Activated naive CD8-positive, alpha-beta T cell treated with anti-CD3 and anti-CD28 coated beads, Interleukin-2, amount 50 U/mL, for 24 hours (primary cell): ENCODE measurements at places on chromosomes 11 and 22.
A peak's percentile ranks its signal among the peaks of the same experiment; 100 is the strongest.

- no peak overlapping the region for H3K4me3 ChIP-seq
- no peaks in the 10 kb centered on the region for H3K4me1 ChIP-seq
- H3K27me3 ChIP-seq: no peaks in the 10 kb centered on the region
- no peaks in the 10 kb centered on the region for H3K36me3 ChIP-seq
Measured at GRCh38 chr11:1233351-1234053, 10.6 kb downstream of the MUC5B start.

GRCh38 chr11:17598700-17599459 is 51.8 kb downstream of the OTOG start:
- no peaks in the 10 kb centered on the region for H3K36me3 ChIP-seq
- DNase-seq: peak; percentile 80
- peaks cover 4% of the 10 kb centered on the region for H3K4me1 ChIP-seq
- H3K27ac ChIP-seq: no peak overlapping the region
- H3K27me3 ChIP-seq: peaks cover 2% of the 10 kb centered on the region

- H3K36me3 ChIP-seq: no peaks in the 10 kb centered on the region
- H3K4me1 ChIP-seq: no peaks in the 10 kb centered on the region
- DNase-seq: no peak
- no peak overlapping the region for H3K4me3 ChIP-seq
- H3K27ac ChIP-seq: no peak overlapping the region
- peaks cover 5% of the 10 kb centered on the region for H3K27me3 ChIP-seq
Measured at GRCh38 chr11:57359896-57360690, 20.9 kb downstream of the PRG3 start.

GRCh38 chr11:102955624-102956023 is at the start of gene MMP13:
Gene MMP13, minus strand, starts transcription at chr11:102955732. Its CDS starts 27 bp downstream, at chr11:102955705.
- H3K36me3 ChIP-seq: no peaks in the 10 kb centered on the region
- H3K4me1 ChIP-seq: no peaks in the 10 kb centered on the region
- H3K27me3 ChIP-seq: peaks cover 8% of the 10 kb centered on the region
- H3K4me3 ChIP-seq: no peak within 1 kb of the TSS
- H3K27ac ChIP-seq: no peak within 1 kb of the TSS

- no peaks in the 10 kb centered on the region for H3K36me3 ChIP-seq
- DNase-seq: no peak
- no peaks in the 10 kb centered on the region for H3K27me3 ChIP-seq
- H3K27ac ChIP-seq: no peak overlapping the region
Measured at GRCh38 chr11:83119216-83119615, 37.7 kb upstream of the PCF11 start.

GRCh38 chr11:36380296-36381014 is 84.4 kb downstream of the PRR5L start:
- peaks cover 47% of the 10 kb centered on the region for H3K4me1 ChIP-seq
- peaks cover 46% of the 10 kb centered on the region for H3K27me3 ChIP-seq
- H3K4me3 ChIP-seq: peak overlapping the region; percentile 51

DNA sequence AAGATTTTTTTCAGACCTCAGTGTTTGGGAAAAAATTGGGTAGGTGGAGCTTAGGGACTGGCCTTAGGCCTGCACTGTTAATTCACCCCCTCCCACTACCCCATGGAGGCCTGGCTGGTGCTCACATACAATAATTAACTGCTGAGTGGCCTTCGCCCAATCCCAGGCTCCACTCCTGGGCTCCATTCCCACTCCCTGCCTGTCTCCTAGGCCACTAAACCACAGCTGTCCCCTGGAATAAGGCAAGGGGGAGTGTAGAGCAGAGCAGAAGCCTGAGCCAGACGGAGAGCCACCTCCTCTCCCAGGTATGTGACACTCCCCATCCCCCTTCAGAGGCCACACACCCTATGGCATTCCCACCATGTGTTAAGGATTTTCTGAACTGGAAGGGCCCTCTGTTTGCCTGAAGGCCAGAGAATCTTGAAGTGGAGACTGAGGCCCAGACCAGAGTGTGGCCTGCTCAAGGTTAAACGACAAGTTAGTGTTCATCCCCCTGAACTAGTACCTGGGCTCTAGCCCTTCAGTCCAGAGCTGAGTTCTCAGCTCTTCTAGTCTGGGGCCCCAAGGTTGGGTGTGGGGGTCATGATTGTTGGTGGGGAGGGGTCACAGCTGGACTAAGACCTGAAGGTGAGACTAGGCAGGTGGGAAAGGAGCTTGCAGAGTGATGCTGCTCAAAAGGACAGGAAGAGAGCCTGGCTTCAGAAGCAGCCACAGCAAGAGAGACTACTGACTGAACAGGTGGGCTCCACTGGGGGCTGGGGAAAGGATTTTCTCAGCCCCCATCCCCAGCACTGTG is 2.3 kb upstream of the FOLR1 start:
- H3K4me1 ChIP-seq: no peaks in the 10 kb centered on the region
- no peak overlapping the region for H3K27ac ChIP-seq
- H3K27me3 ChIP-seq: no peaks in the 10 kb centered on the region
- no peak overlapping the region for H3K4me3 ChIP-seq

- H3K27ac ChIP-seq: peak overlapping the region; percentile 84
- peaks cover 54% of the 10 kb centered on the region for H3K36me3 ChIP-seq
- peaks cover 56% of the 10 kb centered on the region for H3K4me1 ChIP-seq
- no peaks in the 10 kb centered on the region for H3K27me3 ChIP-seq
- no peak for DNase-seq
Measured at GRCh38 chr11:14645985-14646900, 2.6 kb downstream of the PDE3B start.

DNA sequence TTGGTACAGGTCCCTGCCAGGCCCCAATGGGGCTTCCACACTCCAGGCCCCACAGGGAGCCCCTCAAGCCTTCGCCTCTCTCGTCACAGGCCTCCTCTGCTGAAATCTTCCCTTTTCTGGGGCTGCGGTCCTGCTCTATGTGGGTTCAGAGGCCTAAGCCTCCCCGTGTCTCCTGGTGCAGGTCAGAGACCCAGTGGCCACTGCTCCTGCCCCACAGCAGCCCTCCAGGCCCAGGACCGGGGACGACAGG is 5.9 kb upstream of the IFITM3 start:
- peaks cover 78% of the 10 kb centered on the region for H3K4me1 ChIP-seq
- H3K36me3 ChIP-seq: no peaks in the 10 kb centered on the region
- DNase-seq: no peak

DNA sequence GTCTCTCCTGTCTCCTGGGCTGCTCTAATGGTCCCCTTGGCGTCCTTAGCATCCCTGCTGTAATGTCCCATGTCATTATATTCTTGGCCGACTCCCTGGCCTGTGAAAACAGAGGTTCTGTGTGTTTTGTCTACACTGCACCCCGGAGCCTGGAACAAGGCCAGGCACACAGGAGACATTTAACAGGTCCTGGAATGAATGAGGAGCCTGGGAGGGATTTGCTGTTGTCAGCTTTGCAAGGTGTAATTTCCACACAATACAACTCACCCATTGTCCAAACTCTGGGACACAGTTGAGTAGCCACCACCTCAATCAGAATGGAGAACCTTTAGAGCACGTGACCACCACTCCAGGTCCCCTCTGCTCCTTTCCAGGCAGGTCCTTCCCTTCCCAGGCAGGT is 14.9 kb upstream of the PDGFB start:
- no peak for DNase-seq
- peaks cover 20% of the 10 kb centered on the region for H3K4me1 ChIP-seq
- H3K36me3 ChIP-seq: peaks cover 4% of the 10 kb centered on the region
- no peak overlapping the region for H3K4me3 ChIP-seq
- no peak overlapping the region for H3K27ac ChIP-seq
- H3K27me3 ChIP-seq: peaks cover 7% of the 10 kb centered on the region

DNA sequence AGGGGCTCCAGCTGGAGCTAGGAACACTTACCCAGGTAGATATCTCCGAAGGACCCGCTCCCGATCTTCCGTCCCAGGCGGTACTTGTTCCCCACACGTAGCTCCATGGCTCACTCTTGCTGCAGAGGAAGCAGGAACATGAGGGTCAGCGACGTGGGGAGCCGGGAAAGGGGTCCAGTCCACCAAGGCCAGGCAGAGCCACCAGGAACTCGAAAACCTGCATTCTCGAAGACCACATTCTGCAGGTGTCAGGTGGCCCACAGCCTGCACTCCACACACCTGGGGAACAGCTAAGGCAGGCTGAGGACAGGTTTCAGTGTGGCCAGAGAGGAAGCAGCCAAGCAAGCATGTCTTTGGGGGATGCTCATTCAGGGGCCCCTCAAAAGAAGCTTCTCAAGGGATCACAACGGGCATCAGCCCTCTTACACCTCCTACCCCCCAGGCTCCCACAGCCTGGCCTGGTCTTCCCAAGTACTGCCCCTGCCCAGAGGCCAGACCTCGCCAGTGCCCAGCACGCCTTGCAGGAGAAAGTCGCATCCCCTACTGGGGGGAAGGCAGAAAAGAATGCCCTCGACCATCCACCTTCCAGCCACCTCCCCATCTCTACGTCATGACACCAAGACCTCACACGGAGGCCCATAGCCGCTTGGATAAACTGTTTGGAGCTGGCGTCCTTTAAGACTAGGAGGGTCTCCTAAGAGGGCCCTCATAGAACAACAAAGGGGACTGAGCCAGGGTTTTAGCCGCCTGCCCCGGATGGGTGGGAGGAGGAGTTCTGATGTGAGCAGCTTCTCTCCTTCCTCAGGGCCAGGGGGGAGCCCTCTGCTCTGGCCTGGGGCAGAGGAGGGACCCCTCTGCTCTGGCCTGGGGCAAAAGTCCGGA is 2.9 kb downstream of the CSNK1E start:
- H3K27ac ChIP-seq: peak overlapping the region; percentile 87
- H3K36me3 ChIP-seq: peaks cover 15% of the 10 kb centered on the region
- peak overlapping the region; percentile 91 for H3K4me3 ChIP-seq
- DNase-seq: no peak
- no peaks in the 10 kb centered on the region for H3K27me3 ChIP-seq

GRCh38 chr11:68002938-68003845 is 705 bp downstream of the UNC93B1 start:
- no peaks in the 10 kb centered on the region for H3K27me3 ChIP-seq
- peak overlapping the region; percentile 78 for H3K4me3 ChIP-seq
- peak; percentile 55 for DNase-seq

- no peaks in the 10 kb centered on the region for H3K27me3 ChIP-seq
- no peak overlapping the region for H3K27ac ChIP-seq
- DNase-seq: no peak
- peak overlapping the region; percentile 93 for H3K4me3 ChIP-seq
- H3K36me3 ChIP-seq: peaks cover 27% of the 10 kb centered on the region
- H3K4me1 ChIP-seq: peaks cover 35% of the 10 kb centered on the region
Measured at GRCh38 chr11:114398303-114398920, 1.9 kb downstream of the C11orf71 start.

DNA sequence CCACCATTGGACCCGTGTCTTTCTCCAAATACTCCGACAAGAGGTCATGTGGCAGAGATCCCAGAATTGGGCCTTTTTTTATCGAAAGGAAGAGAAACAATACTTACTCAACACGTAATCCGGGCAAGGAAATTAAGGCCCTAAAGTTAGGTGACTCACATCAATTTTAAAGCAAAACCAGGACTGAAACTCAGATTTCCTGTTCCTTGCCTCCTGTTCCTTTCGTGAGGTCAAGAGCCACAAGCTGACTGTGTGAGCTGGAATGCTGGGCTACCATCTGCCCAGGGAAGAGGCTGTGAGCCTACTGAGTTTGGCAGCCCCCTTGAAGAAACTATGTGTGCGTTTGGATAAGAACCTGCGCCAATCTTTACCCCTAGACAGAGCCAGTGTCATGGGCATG is 27.1 kb upstream of the MRGPRX2 start:
- no peaks in the 10 kb centered on the region for H3K36me3 ChIP-seq
- peaks cover 19% of the 10 kb centered on the region for H3K27me3 ChIP-seq
- DNase-seq: no peak
- no peak overlapping the region for H3K27ac ChIP-seq
- no peaks in the 10 kb centered on the region for H3K4me1 ChIP-seq

DNA sequence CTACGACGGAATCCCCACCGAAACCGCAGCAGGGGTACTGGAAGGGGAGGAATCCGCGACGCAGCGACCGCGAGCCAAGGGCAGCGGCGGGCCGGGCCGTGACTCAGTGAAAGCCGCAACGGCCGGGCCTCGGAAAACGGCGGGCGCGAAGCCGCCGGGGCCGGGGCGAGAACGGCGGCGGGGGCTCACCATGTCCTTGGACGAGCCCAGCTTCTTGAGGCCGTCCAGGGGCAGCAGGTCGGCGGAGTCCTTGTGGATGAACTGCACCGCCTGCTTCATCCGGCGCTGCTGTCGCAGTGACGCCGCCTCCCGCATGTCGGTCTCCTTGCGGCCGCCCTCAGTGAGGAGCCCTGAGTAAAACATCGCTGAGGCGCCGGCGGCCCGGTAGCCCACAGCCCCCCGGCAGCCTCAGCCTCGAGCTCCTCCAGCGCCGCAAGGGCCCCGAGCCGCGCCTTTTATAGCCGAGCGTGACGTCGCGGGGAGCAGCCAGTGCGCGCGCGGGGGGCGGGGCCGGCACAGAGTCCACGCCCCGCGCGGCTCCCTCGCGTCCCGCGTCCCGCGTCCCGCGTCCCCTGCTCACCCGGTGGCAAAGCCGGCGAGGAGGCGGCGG is at the start of gene NRIP3:
TSS of gene NRIP3 (minus strand) at position 429 of the 610 bp plus-strand sequence. CDS start at position 363, 66 bp downstream.
- H3K36me3 ChIP-seq: no peaks in the 10 kb centered on the region
- peaks cover 28% of the 10 kb centered on the region for H3K4me1 ChIP-seq
- H3K27ac ChIP-seq: peak within 1 kb of the TSS; percentile 65
- DNase-seq: peak; percentile 73

GRCh38 chr11:111456086-111456858 is 55.9 kb downstream of the BTG4 start:
- no peak overlapping the region for H3K27ac ChIP-seq
- H3K4me1 ChIP-seq: peaks cover 2% of the 10 kb centered on the region
- no peak overlapping the region for H3K4me3 ChIP-seq
- H3K36me3 ChIP-seq: no peaks in the 10 kb centered on the region

- no peak for DNase-seq
- H3K36me3 ChIP-seq: peaks cover 1% of the 10 kb centered on the region
- peaks cover 20% of the 10 kb centered on the region for H3K4me1 ChIP-seq
- peak within 1 kb of the TSS; percentile 55 for H3K27ac ChIP-seq
- peak within 1 kb of the TSS; percentile 57 for H3K4me3 ChIP-seq
- H3K27me3 ChIP-seq: no peaks in the 10 kb centered on the region
Measured at GRCh38 chr22:16824716-16825687, at the start of gene XKR3. Gene XKR3, minus strand, starts transcription at chr22:16825411. Its CDS starts 17,338 bp downstream, at chr22:16808073.

DNA sequence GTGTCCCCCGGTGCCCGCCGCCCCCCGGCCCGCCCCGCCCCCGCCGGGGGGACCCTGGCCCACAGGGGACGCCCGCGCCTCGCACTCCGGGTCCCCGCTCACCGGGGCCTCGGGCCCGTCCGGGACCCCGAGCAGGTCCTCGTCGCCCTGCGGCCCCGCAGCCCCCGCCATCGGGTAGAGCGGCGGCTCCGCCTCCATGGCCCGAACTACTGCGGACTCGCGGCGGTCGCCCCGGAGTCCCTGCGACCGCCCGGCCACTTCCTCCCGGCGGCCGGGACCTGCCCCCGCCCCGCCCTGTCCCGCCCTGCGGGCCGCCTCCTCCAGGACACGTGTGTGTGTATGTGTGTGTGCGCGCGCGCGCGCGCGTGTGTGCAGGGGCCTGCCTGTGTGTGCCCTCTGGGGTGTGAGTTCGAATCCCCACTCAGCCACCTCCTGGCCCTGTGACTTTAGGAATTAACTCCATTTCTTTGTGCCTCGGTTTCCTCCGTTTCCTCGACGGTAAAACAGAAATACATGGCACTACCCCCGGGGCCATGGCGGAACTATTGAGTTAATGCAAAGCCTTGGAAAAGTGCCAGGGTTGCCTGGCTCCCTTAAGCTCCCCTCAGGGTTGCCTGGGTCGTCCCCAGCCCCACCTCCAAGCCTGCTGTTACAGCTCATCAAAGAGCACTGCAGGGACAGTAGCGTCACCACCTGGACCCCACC is at the start of gene UNC93B1:
TSS of gene UNC93B1 (minus strand) at position 252 of the 705 bp plus-strand sequence. CDS start at position 198, 54 bp downstream.
- H3K27ac ChIP-seq: peak within 1 kb of the TSS; percentile 73
- no peaks in the 10 kb centered on the region for H3K27me3 ChIP-seq
- peaks cover 23% of the 10 kb centered on the region for H3K4me1 ChIP-seq
- peak; percentile 87 for DNase-seq
